AG20443 (cell line): ENCODE measurements at places on chromosomes 11 and 22.

GRCh38 chr11:11468954-11469353, 115.9 kb upstream of the CSNK2A3 start:
- peak; percentile 30 for DNase-seq

GRCh38 chr11:62149986-62150886, 26.4 kb downstream of the INCENP start:
- DNase-seq = no peak

DNA sequence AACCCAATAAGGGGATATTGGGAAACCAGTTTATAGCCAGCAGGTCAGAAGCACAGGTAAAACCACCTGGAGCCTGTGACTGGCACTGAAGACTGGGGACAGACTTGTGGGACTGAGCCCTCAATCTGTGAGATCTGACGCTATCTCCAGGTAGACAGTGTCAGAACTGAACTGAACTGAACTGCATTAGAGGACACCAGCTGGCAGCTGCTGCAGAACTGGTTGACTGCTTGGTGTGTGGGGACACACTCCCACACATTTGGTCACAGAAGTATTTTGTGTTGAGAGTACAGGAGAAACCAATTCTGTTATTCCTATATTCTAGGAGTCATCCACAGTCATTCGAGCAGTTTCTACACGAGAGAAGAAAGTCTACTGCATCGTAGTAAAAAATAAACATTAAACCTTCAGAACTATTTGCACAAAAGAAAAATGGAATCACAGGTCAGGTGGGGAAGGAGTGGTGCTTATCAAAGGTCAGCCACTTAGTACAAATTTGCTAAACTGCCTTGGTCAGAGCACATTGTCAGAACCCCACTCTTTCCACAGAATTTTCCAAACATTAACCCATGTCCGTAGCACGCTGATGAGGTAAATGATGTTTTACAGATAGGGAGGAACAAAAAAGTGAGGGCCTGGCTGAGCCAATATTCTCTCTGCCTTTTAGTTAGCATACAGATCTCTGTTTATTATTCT, 77.2 kb downstream of the SIK3 start:
- DNase-seq = no peak

GRCh38 chr22:29205252-29205593, 473 bp upstream of the EMID1 start:
- no peak for DNase-seq

DNA sequence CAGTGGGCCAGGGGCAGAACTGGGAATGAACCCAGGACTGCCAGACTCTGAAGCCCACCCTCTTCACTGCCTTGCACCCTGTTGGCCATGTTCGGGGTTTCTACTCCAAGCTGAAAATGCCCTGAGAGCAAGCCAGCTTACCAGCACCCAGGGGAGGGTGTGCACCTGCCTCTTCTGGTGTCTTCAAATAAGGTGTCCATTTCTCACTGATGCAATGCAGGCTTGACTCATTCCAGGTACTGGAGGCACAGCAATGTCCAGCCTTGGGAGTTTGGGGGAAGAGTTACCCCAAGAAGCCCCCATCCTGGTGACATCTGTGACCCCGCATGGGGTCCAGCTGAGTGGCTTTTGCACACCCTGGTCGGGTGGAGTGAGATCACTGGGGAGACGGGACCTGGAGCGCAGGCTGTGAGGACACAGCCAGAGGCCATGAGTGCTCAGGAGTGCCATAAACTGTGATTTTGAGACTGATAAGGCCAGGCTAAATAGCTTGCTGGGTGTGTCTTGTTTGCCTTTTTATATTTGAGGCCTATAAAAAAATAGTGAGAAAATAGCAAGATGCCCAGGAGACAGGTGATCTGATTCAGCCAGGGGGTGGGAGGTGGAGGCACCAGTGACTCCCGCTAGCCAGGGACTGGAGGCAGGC, 4.6 kb upstream of the CERK start:
- DNase-seq = no peak

- DNase-seq = no peak
Observed at GRCh38 chr11:118239509-118240205, 12.5 kb downstream of the MPZL3 start.

- DNase-seq = peak; percentile 13
Observed at GRCh38 chr11:83037877-83038276, 33.8 kb downstream of the RAB30 start.

GRCh38 chr11:134442246-134442645, 30.2 kb upstream of the B3GAT1 start:
- no peak for DNase-seq

- DNase-seq = peak; percentile 98
Observed at GRCh38 chr22:32531931-32532819, 57.6 kb downstream of the FBXO7 start.

GRCh38 chr11:113481672-113482071, 6.5 kb upstream of the DRD2 start:
- no peak for DNase-seq

DNA sequence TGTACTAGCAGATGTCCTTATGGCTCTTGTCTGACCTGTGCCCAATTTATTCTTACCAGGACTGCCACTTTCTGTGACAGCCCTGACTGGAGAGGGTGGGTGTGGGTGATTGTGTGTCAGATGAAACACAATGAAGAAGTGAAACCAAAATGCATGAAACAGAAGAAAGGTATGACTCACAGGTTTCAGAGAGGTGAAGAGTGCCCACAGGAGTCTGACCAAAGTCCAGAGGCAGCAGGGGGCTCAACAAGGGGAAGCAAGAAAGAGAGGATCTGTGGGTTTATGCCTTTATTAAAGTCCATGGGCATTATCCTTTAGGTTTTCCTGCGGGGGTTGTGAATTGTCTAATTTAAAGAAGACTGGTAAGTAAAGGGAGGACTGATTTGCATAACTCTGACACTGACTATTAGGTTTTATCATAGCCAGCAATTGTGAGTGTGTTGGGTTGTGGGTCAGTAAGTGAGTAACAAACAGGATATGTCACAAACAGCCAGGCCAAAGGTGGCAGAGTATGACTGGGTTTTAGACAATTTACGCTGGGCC, 3.9 kb upstream of the OR4C6 start:
- no peak for DNase-seq

DNA sequence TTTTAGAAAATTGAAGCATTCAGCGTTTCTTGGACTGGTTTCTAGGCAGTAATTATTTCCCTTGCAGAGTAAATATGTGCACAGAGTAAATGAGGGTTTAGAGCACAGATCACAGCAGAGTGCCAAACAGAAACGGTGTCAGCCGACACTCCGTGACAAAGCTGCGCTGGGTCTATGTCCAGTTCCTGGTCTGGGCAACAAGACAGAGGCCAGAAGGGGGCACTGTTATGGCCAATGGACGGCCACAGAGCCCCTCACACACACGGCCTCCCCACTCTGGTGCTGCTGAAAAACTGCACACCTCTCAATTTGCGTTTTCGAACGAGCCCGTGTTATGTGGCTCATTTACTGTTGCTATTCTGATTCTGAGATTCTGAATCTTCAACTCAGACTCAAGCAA, 180.7 kb downstream of the MPPED1 start:
- DNase-seq = no peak

GRCh38 chr11:94597896-94598295, 30.7 kb downstream of the PIWIL4 start:
- peak; percentile 14 for DNase-seq

- no peak for DNase-seq
Observed at GRCh38 chr11:124923296-124923695, 4.2 kb downstream of the HEPN1 start.

- DNase-seq = no peak
Observed at GRCh38 chr11:128546916-128547315, 40.4 kb downstream of the ETS1 start.

DNA sequence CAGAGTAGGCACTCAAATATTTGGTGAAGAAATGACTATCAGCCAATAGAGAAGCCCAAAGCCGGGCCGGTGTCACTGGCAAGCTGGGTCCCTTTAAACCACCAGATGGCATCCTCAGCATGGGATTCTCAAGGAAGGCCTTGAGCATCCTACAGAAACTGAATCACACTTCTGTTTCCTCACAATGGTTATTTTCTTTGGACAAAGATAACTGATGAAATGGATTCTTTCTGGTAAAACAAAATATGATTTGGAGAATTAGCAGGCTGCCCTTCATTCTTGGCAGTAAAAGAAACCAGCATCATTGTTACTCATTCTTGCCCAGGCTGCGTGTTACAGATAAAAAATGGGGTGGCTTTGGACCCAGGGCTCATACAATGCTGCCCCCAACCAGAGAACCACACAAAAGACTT, 30.3 kb upstream of the ASPHD2 start:
- peak; percentile 89 for DNase-seq

- no peak for DNase-seq
Observed at GRCh38 chr11:88801484-88802123, 264.2 kb downstream of the GRM5 start.

DNA sequence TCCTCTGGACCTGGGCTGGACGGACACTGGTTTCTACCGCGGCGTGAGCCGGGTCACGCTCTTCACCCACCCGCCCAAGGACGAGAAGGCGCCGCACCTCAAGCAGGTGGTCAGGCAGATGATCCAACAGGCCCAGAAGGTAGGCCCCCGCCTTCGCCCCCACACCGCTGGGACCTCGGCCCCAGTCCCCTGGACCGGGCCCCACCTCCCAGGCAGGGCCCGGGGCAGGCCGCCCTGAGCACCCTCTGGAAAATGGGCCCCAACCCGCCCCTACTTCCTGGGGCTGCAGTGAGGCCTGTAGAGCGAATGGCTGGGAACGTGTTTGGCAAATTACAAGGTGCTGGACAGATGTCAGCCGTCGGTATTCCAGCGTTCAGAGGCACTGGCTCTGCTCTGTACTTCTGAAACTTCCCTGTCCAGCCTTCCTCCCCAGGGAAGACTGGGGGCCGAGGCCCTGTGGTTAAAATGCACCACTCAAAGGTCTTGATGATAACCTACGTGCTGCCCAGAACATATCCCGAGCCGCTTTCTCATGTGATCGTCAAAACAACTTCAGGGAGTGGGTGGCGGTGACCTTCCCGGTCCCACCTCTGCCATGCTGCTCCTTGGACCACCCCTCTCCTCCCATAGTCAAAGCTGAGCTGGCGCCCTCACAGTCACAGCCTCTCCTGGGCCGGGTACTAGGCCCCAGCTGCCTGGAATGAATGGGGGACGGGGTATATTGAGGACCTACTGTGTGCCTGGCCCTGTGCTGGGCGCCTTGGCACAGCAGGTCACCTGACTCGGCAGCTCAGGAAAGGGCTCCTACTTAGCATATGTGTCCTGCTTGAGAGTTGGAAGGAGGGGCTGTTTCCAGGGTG, 869 bp downstream of the FAM83F start:
- no peak for DNase-seq

DNA sequence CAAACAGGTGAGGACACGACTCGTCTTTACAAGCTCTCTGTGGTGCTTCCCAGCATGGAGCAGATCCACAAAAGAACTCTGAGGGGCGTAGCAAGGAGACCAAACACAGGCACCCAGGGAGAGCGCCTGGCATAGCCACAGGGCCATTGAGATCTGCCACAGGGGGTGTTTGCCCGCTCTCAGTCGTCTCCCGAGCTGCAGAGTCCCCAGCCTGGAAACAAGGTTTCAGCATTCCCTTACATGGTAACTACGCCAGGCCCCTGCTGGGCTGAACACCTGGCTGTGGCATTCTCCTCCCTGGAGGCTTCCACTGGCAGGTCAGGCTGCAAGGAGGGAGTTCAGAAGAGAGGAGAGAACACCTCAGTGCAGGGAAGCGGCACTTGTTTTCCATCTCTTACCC, 962.1 kb downstream of the NTM start:
- no peak for DNase-seq

DNA sequence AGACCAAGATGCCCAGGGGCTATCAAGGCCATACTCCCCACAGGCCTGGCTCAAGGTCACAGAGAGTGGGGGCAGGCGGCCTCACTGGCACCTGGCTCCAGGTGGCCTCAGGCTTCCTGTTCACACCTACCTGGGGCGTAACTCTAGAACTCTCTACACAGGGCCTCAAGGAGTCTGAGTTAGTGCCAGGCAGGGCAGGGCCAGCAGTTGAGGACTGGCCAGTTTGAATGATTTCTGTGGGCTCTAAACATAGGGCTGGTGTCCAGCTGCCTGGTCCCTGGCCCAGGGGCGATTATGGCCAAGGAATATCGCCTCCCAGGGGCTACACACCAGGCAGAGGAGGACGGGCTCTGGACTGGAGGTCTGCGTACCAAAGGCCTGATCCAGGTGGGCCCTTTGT, 79.2 kb downstream of the WNT7B start:
- DNase-seq = no peak

DNA sequence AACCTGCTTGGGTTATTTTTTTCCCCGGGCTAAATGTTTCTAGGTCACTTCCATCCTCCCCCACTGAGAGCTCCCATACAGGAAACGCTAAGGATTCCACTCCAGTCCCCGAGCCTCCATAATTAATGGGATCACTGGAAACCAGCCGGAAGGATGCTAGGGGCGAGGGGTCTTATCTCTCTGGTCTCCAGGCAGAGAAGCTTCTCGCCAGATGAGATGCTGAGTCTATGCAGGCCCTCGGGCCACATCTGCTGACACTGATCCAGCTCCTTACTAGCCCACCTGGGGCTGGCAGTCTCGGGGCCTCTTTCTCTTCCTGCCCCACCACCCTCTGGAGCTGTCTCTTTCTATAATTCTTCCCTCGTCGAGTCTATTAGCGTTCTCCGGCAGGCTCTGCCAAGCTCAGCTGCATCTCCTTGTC, 125.9 kb upstream of the SYT13 start:
- DNase-seq = no peak
